ENCODE measurements at places on chromosomes 7 and 10. TPM values are rescaled to one million over a fixed set of nuclear protein-coding genes. Genes with fewer than 3 reads are reported as not detected.

EMX2 gene
- total RNA-seq: 1.5 TPM

DNA sequence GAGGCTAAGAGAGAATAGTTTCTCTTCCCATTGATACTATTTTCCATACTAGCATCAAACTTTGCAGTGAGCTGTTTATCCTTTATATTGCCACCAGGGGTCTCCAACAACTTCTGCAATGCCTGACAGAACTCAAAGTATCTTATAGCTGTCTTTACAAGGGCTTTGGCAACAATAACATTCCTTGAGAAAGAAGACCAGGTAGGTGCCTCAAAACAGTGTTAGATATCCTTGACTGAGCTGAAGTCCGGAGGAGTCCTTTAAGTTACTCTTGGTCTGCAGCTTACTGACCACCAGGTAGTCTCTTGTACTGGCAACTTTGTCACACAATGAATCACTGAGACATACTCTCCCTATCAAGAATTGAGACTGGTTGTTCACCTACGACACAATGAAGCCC, 30.0 kb upstream of the TES start:
- H3K27ac ChIP-seq: no peak overlapping the region

TEX47 gene
- 1.8 TPM for total RNA-seq

DNA sequence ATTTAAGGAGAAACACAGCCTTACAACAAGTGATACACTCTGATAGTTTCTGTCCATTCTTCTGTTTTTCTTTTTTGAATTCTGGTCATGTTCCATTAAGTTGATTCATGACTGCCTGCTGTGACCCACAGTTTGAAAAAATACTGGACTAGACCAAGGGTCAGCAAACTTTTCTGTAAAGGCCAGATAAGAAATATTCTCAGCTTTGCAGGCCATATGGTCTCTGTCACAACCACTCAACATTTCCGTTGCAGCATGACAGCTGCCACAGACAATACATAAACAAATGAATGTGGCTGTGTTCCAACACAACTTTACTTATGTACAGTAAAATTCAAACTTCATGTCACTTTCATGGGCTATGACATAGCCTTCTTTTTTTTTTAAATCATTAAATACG, 156.7 kb downstream of the PLXNA4 start:
- no peaks in the 10 kb centered on the region for H3K4me1 ChIP-seq
- H3K27ac ChIP-seq: no peak overlapping the region

- no peaks in the 10 kb centered on the region for H3K27me3 ChIP-seq
- no peaks in the 10 kb centered on the region for H3K4me1 ChIP-seq
- H3K4me3 ChIP-seq: no peak overlapping the region
- no peaks in the 10 kb centered on the region for H3K36me3 ChIP-seq
- H3K27ac ChIP-seq: no peak overlapping the region
- peak; percentile 22 for DNase-seq
Observed at GRCh38 chr10:71077143-71077581, 135.2 kb upstream of the UNC5B start.

KNDC1 gene
- total RNA-seq: 1.5 TPM

CPVL gene
- total RNA-seq: 4.7 TPM

- no peaks in the 10 kb centered on the region for H3K36me3 ChIP-seq
- H3K27me3 ChIP-seq: no peaks in the 10 kb centered on the region
- no peak overlapping the region for H3K4me3 ChIP-seq
Observed at GRCh38 chr7:142030848-142031247, 35.2 kb downstream of the MGAM start.

DNA sequence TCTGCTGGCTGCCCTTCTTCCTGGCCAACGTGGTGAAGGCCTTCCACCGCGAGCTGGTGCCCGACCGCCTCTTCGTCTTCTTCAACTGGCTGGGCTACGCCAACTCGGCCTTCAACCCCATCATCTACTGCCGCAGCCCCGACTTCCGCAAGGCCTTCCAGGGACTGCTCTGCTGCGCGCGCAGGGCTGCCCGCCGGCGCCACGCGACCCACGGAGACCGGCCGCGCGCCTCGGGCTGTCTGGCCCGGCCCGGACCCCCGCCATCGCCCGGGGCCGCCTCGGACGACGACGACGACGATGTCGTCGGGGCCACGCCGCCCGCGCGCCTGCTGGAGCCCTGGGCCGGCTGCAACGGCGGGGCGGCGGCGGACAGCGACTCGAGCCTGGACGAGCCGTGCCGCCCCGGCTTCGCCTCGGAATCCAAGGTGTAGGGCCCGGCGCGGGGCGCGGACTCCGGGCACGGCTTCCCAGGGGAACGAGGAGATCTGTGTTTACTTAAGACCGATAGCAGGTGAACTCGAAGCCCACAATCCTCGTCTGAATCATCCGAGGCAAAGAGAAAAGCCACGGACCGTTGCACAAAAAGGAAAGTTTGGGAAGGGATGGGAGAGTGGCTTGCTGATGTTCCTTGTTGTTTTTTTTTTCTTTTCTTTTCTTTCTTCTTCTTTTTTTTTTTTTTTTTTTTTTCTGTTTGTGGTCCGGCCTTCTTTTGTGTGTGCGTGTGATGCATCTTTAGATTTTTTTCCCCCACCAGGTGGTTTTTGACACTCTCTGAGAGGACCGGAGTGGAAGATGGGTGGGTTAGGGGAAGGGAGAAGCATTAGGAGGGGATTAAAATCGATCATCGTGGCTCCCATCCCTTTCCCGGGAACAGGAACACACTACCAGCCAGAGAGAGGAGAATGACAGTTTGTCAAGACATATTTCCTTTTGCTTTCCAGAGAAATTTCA, 1.7 kb downstream of the ADRB1 start:
- H3K4me1 ChIP-seq: peaks cover 4% of the 10 kb centered on the region
- no peaks in the 10 kb centered on the region for H3K27me3 ChIP-seq
- H3K36me3 ChIP-seq: no peaks in the 10 kb centered on the region
- peak overlapping the region; percentile 65 for H3K4me3 ChIP-seq
- DNase-seq: peak; percentile 41

- no peak overlapping the region for H3K4me3 ChIP-seq
- H3K27me3 ChIP-seq: no peaks in the 10 kb centered on the region
- no peaks in the 10 kb centered on the region for H3K36me3 ChIP-seq
- peak; percentile 56 for DNase-seq
Observed at GRCh38 chr7:21767300-21767900, 178.3 kb downstream of the CDCA7L start.

RNF148 gene
- total RNA-seq: 3.4 TPM

DNA sequence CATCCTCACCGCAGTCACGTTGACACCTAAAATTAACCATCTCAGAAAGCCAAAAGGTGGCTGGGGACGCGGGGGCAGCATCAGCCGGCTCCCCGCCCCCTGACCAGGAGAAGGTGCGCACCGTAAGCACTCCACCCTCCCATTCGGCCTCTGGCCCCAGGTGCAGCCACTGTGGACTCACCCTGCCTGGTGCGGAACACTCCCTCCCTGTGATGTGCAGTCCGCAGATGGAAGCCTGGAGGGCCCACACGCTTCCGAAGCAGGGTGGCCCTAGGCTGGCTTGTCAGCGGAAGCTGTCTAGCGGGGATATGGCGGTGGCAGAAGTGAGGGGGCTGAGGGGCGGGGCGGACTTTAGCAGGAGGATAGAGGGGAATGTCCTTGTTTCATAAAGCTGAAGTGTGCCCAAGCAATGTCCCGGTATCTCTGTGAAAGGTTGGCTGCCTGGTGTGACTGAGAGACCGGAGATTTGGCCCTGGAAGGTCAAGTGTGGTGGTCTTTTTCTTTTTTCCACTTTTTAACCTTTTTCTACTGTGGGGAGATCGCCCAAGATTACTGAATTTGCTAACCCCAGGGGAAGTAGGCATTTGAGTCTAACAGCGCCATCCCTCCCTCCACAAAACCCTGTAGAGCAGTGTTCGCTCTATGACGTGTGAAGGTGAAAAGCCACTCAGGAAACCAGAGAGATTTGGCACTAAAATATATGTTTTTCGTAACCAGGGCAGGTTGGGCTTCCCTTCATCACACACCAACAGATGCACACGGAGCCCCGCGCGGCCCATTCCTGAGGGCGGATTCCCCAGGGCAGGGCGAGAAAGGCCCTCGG, 74.7 kb downstream of the CXCL12 start:
- H3K36me3 ChIP-seq: no peaks in the 10 kb centered on the region
- H3K4me1 ChIP-seq: peaks cover 2% of the 10 kb centered on the region
- H3K27ac ChIP-seq: no peak overlapping the region
- no peaks in the 10 kb centered on the region for H3K27me3 ChIP-seq
- H3K4me3 ChIP-seq: no peak overlapping the region

ATOH7 gene
- total RNA-seq: not detected

GRCh38 chr7:101722247-101722646, 93.2 kb upstream of the MYL10 start:
- no peak overlapping the region for H3K27ac ChIP-seq
- no peaks in the 10 kb centered on the region for H3K36me3 ChIP-seq
- no peak overlapping the region for H3K4me3 ChIP-seq
- H3K4me1 ChIP-seq: no peaks in the 10 kb centered on the region

- no peak for DNase-seq
- no peaks in the 10 kb centered on the region for H3K4me1 ChIP-seq
- no peak overlapping the region for H3K27ac ChIP-seq
- no peaks in the 10 kb centered on the region for H3K36me3 ChIP-seq
- no peak overlapping the region for H3K4me3 ChIP-seq
- H3K27me3 ChIP-seq: no peaks in the 10 kb centered on the region
Observed at GRCh38 chr10:78846760-78847159, 222.0 kb upstream of the ZMIZ1 start.

PARG gene
- 37.4 TPM for total RNA-seq
